Right kidney (tissue), 9 donors: ENCODE measurements at places on chromosomes 6 and 20.

DNA sequence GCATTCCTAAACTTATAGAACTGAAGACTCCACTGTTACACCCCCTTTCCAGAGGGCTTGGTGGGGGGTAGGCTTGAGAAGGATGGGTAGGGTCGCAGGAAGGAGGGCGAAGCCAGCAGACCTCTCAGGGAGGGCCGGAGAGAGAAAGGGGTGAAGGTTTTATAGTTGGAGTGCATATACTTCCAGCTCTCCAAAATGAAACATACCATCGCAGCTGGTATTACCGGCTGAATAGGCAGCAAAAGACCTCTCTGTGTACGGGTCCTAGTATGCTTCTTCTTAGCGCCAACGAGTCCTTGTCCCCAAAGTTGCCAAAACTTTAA lies 1.0 kb upstream of the VGLL2 start:
- DNase-seq, result no peak

DNA sequence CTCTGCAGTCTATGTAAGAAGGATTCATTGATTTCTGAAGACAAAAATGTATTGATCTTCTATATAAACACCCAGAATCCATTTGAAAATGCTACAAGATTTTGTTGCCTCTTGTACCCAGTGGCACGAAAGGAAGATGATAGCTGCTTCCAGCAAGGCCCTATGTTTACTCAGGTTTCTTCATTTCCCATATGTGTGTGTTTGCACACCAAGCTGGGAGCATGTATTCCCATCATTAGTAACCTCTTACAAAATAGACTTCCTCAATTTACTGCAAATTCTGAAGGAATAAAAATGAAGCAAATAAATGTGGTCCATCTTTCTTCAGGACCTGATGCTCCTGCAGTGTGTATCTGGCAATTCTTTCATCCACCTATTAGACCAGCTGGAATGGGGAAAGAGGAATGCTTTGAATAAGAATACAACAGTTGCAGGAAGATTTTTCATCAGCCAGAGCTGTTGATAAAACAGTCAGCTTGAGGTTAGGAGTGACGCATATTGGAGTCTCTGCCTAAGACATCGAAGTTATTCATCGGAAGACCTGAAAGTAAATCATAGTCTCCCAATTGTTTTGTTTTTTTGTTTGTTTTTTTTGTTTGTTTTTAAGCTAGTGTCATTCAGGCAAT lies 132.3 kb downstream of the PDE7B start:
- no peak for DNase-seq

DNA sequence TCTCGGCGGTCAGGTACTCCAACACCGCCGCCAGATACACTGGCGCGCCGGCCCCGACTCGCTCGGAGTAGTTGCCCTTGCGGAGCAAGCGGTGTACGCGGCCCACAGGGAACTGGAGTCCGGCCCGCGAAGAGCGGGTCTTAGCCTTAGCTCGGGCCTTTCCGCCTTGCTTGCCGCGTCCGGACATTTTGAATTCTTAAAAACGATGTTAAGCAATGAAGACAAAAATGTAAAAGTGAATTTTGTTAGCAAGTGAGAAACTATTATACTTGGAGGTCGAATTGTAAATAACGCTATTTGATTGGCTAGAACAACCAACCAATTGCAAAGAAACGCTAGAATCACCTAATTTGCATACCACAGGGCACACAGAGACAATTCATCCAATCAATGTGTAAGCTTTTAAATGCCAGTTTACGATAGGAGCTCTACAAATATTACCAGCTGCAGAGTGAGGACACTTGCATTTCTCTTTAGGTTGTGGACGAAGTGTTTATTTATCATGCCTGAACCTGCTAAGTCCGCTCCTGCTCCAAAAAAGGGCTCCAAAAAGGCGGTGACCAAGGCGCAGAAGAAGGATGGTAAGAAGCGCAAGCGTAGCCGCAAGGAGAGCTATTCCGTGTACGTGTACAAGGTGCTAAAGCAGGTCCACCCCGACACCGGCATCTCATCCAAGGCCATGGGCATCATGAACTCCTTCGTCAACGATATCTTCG lies 112.0 kb downstream of the HFE start:
- peak; percentile 91 for DNase-seq

DNA sequence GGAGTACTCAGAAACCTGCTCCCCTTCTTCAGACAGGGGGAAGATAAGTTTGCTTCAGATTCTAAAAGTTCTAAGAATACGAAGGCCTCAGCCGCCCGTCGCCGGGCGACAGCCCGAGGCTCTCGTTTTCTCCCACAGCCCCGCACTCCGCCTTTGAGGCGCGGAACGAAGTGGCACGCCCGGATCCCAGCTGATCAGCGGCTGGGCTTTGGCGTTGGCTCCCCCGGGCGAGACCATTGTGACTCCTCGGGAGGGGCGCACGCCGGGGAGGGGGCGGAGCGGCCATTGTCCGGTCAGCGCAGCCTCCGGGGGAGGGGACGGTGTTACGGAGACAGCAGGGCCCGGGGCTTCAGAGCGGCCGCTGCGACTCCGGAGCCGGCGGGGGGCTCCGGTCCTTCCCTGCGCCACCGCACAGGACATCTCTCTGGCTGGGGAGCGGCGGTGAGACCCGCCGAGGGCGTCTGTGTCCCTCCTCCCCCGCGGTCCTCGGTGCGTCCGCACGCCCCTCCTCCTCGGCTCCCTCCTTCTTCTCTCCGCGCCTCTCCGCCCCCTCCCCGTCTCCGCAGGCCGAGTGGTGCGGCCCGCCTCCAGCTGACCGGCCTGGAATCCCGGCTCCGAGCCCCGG lies at the start of gene ZFAND3:
Gene ZFAND3, plus strand, starts transcription at position 551 of the 625 bp plus-strand sequence. CDS start 219 bp downstream, outside the sequence.
- DNase-seq, result peak; percentile 100

DNA sequence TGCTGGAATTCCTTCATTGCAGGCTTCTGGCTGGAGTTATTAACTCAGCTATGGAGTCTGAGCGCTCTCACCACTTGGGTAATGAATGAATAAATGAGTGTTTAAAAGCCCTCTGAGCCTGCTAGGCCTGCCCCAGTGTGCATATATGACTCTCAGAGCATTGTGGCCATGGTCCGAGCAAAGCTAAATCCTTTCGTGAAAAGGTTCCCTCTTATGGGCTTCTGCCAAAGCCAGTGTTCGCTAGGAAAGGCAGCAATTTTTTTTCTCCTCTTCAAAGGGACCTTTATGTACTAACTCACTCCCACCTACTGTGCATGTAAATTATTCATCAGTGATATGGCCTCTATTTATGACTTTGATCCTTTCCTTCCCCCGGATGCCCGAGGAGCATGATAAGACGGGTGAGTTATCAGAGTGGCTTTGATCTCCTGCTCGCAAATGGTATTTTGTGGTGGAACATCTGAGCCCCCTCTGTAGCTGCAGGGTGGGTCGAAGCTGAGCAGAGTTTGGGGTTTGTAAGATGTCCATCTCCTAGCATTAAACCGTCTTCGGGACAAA lies 88.6 kb downstream of the LINC00237 start:
- no peak for DNase-seq

- no peak for DNase-seq
Observed at GRCh38 chr6:53862662-53863462, 68.1 kb downstream of the LRRC1 start.

- no peak for DNase-seq
Observed at GRCh38 chr6:168793649-168794048, 352.7 kb downstream of the SMOC2 start.

GRCh38 chr6:3506200-3506599 lies 49.4 kb upstream of the SLC22A23 start:
- no peak for DNase-seq

- DNase-seq, result no peak
Observed at GRCh38 chr6:40597301-40597700, 10.1 kb upstream of the LRFN2 start.

- no peak for DNase-seq
Observed at GRCh38 chr6:44225579-44226325, 2.4 kb downstream of the SLC29A1 start.

DNA sequence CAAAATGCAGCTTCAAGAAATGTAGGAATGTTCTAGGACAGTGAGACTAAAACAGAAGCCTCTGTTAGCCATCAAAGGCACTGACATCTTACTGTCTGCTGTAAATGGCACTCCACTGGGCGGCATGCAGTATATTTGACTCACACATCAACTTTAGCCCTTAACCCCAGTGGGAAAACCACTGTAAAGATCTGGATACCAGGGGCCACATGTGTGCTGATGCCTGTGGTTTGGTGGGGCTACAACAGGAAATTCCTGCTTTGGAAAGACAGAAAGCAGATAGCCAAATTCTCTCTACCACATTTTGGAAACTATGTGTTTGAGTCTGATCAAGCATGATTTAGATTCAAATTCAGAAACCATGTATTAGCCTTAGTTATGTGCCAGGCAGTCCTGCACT lies 4.3 kb downstream of the PFDN4 start:
- no peak for DNase-seq

- DNase-seq, result peak; percentile 64
Observed at GRCh38 chr6:15088904-15089568, 156.8 kb upstream of the JARID2 start.

DNA sequence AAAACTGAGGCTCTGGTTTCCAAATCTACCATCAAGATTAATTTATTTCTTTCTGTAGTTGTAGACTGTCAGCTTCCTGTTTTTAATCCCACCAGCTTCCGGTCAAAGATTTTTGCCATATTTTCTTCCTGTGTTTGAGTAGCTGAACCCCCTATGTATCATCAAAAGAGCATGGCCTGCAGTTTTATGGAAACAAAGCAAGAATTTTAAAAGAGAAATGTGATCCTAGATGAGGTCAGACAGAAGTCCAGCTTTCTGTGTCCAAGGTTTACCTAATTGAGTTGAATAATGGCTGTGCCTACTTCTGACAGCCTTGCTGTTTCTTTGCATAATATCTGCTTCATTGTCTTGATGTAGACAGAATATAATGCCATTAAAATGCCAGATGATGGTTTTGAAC lies 163.7 kb downstream of the CARMIL1 start:
- DNase-seq, result no peak

GRCh38 chr6:15487262-15487661 lies 175.6 kb downstream of the DTNBP1 start:
- no peak for DNase-seq

DNA sequence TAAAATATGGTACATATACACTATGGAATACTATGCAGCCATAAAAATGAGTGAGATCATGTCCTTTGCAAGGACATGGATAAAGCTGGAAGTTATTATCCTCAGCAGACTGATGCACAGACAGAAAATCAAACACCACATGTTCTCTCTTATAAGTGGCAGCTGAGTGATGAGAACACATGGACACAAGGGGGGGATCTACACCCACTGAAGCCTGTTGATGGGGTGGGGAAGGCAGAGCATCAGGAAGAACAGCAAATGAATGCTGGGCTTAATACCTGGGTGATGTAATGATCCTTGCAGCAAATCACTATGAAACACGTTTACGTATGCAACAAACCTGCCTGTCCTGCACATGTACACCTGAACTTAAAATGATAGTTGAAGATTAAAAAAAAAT lies 71.3 kb downstream of the MANEA start:
- no peak for DNase-seq

DNA sequence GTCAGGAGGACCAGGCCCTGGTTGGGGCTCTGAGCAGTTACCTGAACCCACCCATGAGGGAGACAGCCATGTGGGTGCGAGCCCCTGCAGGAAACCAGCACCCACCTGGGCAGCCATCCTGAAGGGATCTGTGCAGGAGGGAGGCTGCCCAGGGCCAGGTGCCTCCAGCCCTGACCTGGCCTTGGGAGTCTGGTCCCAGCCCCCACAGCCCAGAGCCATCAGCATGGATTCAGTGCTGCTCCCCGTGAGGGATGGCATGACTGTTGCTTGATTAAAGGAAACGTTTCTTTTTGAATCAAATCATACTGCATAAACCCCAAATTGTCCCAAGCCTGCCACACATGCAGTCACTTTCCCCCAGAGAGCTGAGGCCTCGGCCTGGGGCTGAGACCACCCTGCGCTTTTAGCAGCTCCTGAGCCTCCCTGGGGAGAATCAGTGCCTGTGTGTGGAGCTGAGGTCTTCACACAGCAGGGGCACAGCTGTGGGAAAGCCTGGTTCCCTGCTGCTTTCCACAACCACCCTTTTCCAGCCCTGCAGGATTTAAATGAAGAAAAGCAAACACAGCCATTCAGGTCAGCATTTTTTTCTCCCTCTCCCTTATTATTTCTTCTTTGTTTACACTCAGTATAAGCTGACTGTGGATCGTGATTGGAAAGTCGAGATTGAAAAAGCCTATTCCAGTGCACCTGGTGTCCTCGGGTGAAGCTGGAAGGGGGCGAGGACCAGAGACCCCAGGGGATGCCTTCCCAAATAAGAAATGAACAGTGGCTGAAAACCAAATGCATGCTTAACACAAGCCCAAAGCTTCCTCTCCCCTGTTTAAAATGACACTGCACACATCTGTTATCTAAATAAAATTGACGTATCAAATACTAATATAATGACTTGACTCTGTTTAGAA lies 283.9 kb downstream of the SMOC2 start:
- no peak for DNase-seq

- DNase-seq, result no peak
Observed at GRCh38 chr6:782141-782540, 89.2 kb upstream of the EXOC2 start.

DNA sequence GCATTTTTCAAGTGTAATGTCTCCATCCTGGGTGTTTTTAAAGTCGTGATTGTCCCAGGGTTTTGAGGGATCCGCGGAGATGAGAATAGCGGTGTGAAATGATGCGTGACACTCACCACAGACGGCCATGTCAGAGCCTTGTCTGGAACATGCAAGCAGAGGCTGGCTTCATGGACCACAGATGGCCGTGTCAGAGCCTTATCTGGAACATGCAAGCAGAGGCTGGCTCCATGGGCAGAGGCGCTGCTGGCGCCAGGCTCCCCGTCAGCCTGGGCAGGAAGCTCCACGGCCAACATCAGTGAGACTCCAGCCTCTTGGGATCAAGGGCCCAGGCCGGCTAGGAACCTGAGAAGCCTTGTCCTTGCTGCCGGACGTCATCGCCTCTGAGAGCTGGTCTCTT lies 7.7 kb upstream of the MRGBP start:
- DNase-seq, result no peak

GRCh38 chr6:2854396-2854982 lies 12.8 kb upstream of the SERPINB1 start:
- DNase-seq, result peak; percentile 63

- DNase-seq, result no peak
Observed at GRCh38 chr6:108951351-108951953, 103.2 kb downstream of the ARMC2 start.

GRCh38 chr20:46108435-46108841 lies 9.7 kb upstream of the CD40 start:
- no peak for DNase-seq

GRCh38 chr20:10667560-10668167 lies 6.1 kb downstream of the JAG1 start:
- no peak for DNase-seq

DNA sequence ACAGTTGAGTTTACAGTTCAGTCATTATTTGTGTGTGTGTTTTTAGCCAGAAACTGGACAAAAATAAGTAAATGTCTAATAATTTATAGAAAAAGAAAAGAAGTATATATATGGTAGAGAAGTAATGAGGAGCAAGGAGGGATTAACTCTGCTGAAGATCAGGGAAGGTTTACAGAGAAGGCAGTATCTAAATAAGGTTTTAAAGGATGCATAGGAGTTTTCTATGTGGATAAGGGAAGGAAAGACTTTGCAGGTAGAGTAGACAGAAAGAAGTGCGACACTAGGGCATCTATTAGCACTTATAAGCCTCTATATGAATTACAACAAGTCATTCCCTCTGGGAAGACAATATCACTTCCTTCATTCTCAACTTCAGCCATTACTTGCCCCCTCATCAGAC lies 34.3 kb downstream of the ISM1 start:
- DNase-seq, result no peak

GRCh38 chr6:21468461-21468860 lies 125.1 kb upstream of the SOX4 start:
- no peak for DNase-seq
